ENCODE measurements at places on chromosomes 4 and X.

- H3K4me1 ChIP-seq, result 0 out of 2 replicates have a peak, but pooled peaks cover 2% of the 10 kb centered on the region
- DNase-seq, result no peak
- H3K36me3 ChIP-seq, result no peaks in the 10 kb centered on the region
- H3K4me3 ChIP-seq, result no peak overlapping the region
- no peaks in the 10 kb centered on the region for H3K27me3 ChIP-seq
These were observed 3.9 kb downstream of the MAMLD1 start for GRCh38 chrX:150366951-150367545.

GRCh38 chr4:15737255-15737654 lies 34.4 kb downstream of the BST1 start:
- H3K27ac ChIP-seq, result no peak overlapping the region
- H3K36me3 ChIP-seq, result no peaks in the 10 kb centered on the region
- no peaks in the 10 kb centered on the region for H3K4me1 ChIP-seq
- H3K27me3 ChIP-seq, result no peaks in the 10 kb centered on the region
- H3K4me3 ChIP-seq, result no peak overlapping the region

DNA sequence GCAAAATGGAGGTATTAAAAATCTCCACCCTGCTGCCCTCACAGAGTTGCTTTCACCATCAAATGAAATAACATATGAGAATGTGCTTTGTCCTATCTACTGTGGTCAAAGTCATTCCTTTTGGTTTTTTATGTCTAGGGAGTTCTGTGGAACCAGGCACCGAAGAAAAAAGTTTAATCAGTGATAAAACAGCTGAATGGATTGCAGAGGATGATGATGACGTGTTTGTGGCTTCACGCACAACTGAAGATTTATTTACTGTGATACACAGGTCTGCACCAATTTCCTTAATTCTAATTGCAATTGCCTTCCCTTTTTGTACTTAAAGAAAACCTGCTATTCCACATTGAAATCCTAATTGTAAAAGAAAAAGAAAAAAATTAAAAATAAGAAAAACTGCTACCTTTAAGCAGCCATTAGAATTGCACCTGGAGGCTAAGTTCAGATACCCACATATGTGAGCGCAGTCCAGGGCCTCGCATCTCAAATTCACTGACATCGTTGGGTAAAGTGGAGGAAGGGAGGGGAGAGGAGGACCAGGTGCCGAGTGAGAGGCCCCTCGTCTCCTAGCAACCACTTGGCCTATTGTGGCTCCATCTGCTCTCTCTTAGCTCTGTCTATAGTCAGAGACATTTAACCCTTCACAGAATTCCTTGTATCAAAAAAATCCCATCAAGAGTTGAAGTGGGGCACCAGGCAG lies 10.5 kb upstream of the RTL5 start:
- no peaks in the 10 kb centered on the region for H3K36me3 ChIP-seq
- H3K27ac ChIP-seq, result no peak overlapping the region
- H3K27me3 ChIP-seq, result no peaks in the 10 kb centered on the region
- no peak overlapping the region for H3K4me3 ChIP-seq

- no peak overlapping the region for H3K27ac ChIP-seq
- no peaks in the 10 kb centered on the region for H3K27me3 ChIP-seq
- H3K4me3 ChIP-seq, result no peak overlapping the region
- H3K4me1 ChIP-seq, result no peaks in the 10 kb centered on the region
- H3K36me3 ChIP-seq, result no peaks in the 10 kb centered on the region
These were observed 109.1 kb downstream of the PPP4R3C start for GRCh38 chrX:27354021-27354420.

DNA sequence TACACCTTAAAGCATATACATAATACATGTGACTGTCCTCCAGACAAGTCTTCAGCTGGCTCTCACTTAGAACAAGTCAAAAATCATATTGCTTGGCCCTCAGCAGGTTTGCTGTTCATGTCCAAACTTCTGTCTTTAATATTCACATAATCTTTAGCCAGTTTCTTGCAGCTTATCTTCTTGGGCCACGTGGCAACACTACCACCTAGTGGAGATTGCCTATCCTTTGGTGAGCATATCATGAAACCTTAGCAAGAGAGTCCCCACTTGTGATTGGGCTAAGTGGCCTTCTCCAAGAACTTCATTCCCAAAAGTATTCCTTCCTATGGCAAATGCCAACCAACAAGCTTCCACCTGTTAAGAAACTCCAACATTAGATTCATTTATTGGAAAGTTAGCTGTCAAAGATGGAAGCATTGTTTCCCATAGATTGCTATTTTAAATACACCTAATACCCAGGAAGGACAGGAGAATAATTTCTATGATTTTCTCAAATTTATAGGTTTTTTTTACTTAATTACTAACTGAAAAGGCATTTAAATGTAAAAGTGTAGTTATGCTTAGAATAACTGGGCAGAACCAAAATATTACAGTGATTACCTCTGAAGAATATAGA lies 231.9 kb upstream of the INTU start:
- no peak overlapping the region for H3K4me3 ChIP-seq
- no peaks in the 10 kb centered on the region for H3K27me3 ChIP-seq
- H3K27ac ChIP-seq, result no peak overlapping the region
- peak; percentile 73 for DNase-seq
- H3K4me1 ChIP-seq, result no peaks in the 10 kb centered on the region

DNA sequence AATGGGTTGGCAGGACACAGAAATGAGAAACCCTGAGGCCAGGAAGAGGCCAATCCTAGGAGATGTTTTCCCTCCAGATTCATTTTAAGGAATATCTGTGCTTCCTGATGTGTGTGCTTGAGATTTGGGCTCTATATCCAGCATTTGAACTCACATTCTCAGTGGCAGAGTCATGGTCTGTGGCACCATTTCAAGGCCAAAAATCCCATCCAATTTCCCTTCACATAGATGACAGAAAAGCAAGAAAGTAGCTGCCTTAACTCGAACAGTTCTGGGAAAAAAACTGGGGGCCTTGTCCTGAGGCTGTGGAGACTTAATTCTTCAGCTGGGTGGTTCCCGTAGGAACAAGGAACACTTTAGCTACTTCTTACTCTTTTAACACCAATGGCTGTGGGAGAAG lies 27.4 kb downstream of the TAF7L start:
- no peak overlapping the region for H3K4me3 ChIP-seq
- H3K27ac ChIP-seq, result no peak overlapping the region
- H3K36me3 ChIP-seq, result no peaks in the 10 kb centered on the region
- no peaks in the 10 kb centered on the region for H3K4me1 ChIP-seq
- no peak for DNase-seq

GRCh38 chr4:16079046-16079445 lies 4.8 kb downstream of the PROM1 start:
- no peaks in the 10 kb centered on the region for H3K36me3 ChIP-seq
- no peaks in the 10 kb centered on the region for H3K27me3 ChIP-seq
- DNase-seq, result no peak
- H3K4me3 ChIP-seq, result no peak overlapping the region
- H3K4me1 ChIP-seq, result no peaks in the 10 kb centered on the region

DNA sequence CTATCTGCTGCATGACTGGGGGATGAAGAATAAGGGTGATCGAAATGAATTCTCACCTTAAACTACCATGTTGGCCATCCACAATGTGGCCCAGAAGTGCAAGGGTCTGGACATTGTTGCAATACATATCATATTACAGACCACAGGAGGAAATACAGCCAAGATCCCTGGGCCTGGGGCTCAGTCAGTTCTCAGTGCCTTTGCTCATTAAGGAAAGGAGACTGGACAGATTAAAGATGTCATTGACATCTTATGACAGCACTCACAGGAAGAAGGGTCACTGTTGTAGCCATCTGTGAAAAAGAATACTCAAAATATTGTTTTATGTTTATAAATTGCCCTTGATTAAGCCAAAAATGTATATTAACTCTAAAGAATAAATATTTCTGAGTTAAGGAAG lies 1345.2 kb downstream of the FSTL5 start:
- H3K27me3 ChIP-seq, result no peaks in the 10 kb centered on the region
- no peak overlapping the region for H3K4me3 ChIP-seq
- no peak overlapping the region for H3K27ac ChIP-seq
- DNase-seq, result no peak
- no peaks in the 10 kb centered on the region for H3K4me1 ChIP-seq

DNA sequence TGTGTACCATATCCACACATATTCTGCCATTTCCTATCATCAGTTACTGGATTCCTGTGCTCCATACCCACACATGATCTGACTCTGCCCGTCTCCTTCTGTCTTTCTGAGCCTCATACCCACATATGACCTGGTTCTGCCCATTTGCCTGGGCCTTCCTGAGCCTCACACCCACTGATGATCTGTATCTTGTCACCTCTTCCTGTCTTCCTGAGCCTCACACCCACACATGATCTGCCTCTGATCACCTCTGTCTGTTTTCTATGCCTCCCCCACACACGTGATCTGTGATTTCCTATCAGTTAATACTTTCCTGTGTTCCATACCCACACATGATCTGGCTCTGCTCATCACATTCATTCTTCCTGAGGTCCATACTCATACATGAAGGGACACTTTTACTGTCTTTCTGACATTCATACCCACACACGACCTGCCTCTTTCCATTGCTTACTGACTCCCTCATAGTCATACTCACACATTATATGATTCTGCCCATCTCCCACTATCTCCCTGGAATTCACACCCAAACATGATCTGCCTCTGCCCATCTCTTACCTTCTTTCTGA lies 32.5 kb downstream of the SCML1 start:
- no peak overlapping the region for H3K27ac ChIP-seq
- no peaks in the 10 kb centered on the region for H3K36me3 ChIP-seq
- no peak for DNase-seq
- peaks cover 34% of the 10 kb centered on the region for H3K27me3 ChIP-seq

- no peak overlapping the region for H3K4me3 ChIP-seq
- no peaks in the 10 kb centered on the region for H3K27me3 ChIP-seq
- H3K36me3 ChIP-seq, result no peaks in the 10 kb centered on the region
- peak; percentile 33 for DNase-seq
These were observed 745.3 kb upstream of the MAGEB2 start for GRCh38 chrX:29470030-29470429.

- no peaks in the 10 kb centered on the region for H3K27me3 ChIP-seq
- DNase-seq, result peak; percentile 45
- H3K4me3 ChIP-seq, result no peak overlapping the region
- H3K27ac ChIP-seq, result peak overlapping the region; percentile 89
- peaks cover 66% of the 10 kb centered on the region for H3K4me1 ChIP-seq
These were observed 514.3 kb downstream of the PCDH7 start for GRCh38 chr4:31234494-31234893.

DNA sequence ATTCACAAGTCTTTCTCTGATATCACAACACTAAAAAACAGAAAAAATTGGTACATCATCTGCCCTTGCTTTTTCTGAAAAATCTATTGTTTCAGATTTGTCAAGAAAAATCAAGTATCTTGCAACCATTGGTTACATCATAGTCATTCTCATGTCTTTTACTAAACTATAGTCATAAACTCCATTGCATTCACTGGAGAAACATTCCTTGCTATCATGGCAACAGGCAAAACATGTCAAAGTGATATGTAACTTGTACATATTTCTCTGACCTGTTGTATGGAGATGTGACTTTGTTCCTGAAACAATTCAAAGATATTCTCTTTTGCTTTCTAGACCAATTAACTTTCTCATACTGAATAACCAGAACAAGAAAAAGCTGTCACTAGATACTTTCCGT lies 121.9 kb upstream of the ANK2 start:
- H3K27ac ChIP-seq, result no peak overlapping the region
- no peaks in the 10 kb centered on the region for H3K27me3 ChIP-seq
- H3K4me3 ChIP-seq, result no peak overlapping the region
- no peak for DNase-seq
- H3K36me3 ChIP-seq, result no peaks in the 10 kb centered on the region

DNA sequence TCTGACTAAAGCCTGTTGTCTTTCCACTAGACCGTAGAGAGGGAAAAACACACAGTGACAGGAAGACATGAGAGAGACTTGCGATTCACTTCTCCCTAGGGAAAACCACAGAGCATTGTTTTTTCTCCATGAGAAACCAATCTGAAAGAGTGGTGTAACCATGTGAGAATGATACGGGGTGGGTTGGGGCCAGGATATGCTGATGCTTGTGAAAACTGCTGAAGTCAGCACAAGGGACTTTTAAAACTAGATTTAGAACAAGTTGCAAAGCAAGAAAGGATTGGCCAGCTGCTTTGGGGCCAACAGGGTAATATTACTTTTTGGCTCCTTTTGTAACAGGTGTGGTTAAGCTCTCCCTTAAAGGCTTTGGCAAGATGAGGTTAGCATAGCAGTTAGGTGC lies 66.1 kb downstream of the NHSL2 start:
- H3K4me1 ChIP-seq, result no peaks in the 10 kb centered on the region
- no peak for DNase-seq
- no peak overlapping the region for H3K27ac ChIP-seq
- H3K36me3 ChIP-seq, result no peaks in the 10 kb centered on the region

- no peaks in the 10 kb centered on the region for H3K27me3 ChIP-seq
- H3K4me3 ChIP-seq, result no peak overlapping the region
- H3K27ac ChIP-seq, result no peak overlapping the region
- H3K36me3 ChIP-seq, result no peaks in the 10 kb centered on the region
These were observed 436.0 kb downstream of the CENPC start for GRCh38 chr4:67109276-67109675.

GRCh38 chrX:9569876-9570301 lies 105.0 kb downstream of the TBL1X start:
- no peak for DNase-seq
- no peaks in the 10 kb centered on the region for H3K36me3 ChIP-seq
- H3K27ac ChIP-seq, result no peak overlapping the region
- H3K27me3 ChIP-seq, result no peaks in the 10 kb centered on the region
- H3K4me1 ChIP-seq, result peaks cover 17% of the 10 kb centered on the region

DNA sequence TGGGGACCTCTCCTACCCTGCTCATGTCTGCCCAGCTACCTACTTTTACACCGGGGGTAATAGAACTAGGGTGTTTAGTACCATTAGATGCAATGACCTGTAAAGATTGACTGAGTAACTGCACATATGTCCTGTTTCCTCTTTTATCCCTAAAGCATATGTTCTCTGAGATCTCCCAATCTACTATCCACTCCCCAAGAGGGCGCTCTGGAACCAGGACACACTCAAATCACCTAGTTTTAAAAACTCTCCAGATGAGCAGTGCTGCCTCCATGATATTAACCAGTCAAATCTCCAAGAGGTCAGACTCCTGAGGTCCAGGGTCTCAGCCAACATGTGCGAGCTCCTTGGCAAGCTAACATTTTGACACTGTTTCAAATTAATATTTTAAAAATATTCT lies 87.0 kb upstream of the TSPAN5 start:
- no peak for DNase-seq
- H3K4me3 ChIP-seq, result no peak overlapping the region
- no peak overlapping the region for H3K27ac ChIP-seq
- no peaks in the 10 kb centered on the region for H3K36me3 ChIP-seq
- peaks cover 24% of the 10 kb centered on the region for H3K4me1 ChIP-seq
- no peaks in the 10 kb centered on the region for H3K27me3 ChIP-seq

GRCh38 chrX:94936722-94937121 lies 1262.7 kb downstream of the FAM133A start:
- H3K4me1 ChIP-seq, result no peaks in the 10 kb centered on the region
- no peak overlapping the region for H3K4me3 ChIP-seq
- DNase-seq, result no peak
- no peaks in the 10 kb centered on the region for H3K27me3 ChIP-seq

GRCh38 chrX:51795136-51795535 lies 51.9 kb downstream of the GSPT2 start:
- H3K27me3 ChIP-seq, result no peaks in the 10 kb centered on the region
- no peak overlapping the region for H3K4me3 ChIP-seq
- no peak for DNase-seq
- no peaks in the 10 kb centered on the region for H3K36me3 ChIP-seq
- H3K4me1 ChIP-seq, result no peaks in the 10 kb centered on the region
